Mesendoderm (in vitro differentiated cells): ENCODE measurements at places on chromosomes 6 and 20.

DNA sequence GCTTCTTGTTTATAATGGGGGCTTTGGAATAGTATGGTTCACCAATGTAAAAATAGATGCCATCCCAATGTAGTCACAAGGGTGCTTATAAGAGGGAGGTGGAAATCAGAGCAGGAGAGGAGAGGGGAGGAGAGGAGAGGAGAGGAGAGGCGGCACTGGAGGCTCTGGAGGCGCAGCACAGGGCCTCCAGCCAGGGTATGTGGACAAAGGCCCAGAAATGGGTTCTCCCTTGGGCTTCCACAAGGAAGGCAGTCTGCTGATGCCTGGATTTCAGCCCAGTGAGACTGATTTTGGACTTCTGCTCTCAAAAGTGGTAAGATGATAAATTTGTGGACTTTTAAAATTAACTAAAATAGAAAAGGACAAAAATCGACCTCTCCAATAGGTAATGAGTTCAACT, 116.8 kb downstream of the RNASET2 start:
- DNase-seq, result no peak

DNA sequence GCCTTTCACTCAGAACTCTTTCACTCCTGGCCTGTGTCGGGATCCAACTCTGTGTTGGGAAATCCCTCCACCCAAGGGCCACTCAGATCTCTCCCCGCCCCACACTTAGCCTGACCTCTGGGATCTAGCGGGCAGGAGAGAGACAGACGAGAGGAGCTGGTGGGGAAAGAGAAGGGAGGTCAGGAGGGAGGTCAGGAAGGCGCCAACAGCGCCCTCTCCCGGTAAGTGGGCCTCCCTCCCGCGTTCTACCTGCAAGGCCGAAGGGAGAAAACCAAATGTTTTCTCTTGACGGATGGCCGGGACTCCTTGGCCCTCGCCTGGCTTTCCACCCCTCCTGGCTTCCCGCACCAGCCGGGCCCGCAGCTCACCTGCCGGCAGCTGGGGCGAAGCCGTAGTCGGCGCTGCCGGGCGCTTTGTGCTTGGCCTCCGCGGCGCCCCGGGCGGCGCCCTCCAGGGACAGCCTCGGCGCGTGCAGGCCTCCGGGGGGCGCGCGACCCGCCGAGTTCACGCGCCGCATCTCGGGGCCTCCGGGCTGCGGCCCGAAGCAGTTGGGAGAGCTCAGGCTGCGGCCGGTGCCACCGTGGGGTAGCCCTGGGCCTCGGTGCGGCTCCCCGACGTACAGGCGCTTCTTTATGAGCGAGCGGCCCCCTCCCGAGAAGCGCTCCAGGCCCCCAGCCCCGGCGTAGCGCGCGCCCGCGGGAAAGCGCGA, 38.2 kb downstream of the C6orf132 start:
- DNase-seq, result peak; percentile 88

DNA sequence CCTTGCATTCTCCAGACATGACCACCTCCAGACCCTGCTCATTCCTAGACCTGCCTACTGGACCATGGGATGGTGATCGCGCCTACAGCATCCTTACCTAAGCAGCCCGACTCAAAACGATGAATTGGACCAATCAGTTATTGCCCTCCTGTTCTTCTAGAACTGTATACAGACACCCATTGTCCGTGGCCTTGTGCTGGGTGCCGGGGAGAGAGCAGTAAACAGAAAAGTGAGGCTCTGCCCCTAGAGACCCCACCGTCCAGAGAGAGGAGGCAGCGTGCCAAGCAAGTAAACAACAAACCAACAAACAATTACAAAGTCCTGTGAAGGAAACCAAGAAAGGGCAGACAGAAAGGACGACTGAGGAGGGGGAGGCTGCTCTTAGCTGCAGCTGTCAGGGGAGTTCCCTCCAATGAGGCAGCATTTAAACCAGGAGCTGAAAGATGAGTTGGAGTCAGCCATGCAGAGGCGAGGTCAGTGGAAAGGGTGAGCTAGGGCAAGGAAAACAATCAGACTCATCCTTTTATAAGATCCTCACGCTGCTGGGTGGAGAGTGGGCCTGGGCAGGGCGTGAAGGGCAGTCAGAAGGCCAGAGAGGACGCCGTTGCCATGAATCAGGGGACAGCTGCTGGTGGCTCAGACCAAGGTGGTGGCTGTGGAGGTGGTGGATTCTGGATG, 37.6 kb upstream of the BLCAP start:
- no peak for DNase-seq

- no peak for DNase-seq
These were observed 1228.2 kb upstream of the CITED2 start for GRCh38 chr6:140602431-140603248.

DNA sequence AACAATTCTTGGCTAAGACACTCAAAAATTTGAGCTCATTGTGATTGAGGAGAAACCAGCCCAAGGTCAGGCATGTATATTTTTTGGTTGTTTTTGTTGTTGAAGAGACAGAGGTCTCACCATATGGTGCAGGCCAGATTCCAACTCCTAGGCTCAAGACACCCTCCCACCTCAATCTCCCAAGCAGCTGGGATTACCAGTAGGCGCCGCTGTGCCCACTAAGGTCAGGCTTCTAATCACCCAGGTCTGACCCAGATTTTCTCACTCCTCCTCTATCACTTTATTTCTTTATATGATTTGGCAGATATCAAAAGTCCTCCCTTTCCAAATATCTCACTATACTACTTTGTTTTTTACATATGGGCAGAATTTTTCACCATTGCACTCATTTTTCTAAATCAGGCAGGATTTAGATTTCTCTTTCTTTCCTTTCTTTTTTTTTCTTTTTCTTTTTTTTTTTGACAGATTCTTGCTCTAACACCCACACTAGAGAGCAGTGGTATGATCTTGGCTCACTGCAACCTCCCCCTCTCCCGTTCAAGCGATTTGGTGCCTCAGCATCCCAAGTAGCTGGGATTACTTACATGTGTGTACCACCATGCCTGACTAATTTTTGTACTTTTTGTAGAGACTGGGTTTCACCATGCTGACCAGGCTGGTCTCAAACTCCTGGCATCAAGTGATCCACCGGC, 1.7 kb upstream of the C6orf141 start:
- peak; percentile 50 for DNase-seq

DNA sequence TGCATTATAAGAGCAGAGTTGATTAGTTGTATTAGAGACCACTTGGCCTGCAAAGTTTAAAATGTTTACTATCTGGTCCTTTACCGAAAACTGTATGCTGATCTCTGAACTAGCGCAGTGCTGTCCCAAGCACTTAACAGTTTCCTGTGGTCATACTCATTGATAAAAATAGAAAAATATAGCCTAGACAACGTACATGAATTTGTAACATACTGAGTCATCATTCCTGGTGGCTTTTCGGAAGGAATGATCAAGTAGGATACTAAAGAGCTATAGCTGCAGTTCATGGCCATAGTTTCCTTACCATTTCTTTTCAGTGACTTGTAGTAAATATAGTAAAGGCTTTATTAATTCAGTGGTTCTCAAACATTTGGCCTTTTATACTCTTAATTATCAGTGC, 18.4 kb downstream of the TTK start:
- no peak for DNase-seq

DNA sequence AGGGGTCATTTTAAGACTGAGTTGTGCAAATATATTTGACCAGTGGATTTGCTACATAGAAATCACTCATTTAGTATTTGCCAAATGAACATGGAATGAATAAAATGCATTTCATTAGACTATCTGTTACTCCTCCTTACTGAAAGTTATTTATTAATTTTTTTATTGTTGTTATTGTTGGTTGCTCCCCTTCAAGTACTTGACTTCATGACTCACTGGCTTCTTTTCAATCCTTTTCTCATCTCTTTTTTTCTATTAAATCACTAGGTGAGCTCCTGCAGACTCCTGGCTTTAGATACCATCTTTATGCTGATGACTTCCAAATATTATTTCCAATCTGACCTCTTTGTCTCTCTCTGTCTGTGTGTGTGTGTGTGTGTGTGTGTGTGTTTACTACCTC, 192.2 kb upstream of the FAM83B start:
- DNase-seq, result no peak

DNA sequence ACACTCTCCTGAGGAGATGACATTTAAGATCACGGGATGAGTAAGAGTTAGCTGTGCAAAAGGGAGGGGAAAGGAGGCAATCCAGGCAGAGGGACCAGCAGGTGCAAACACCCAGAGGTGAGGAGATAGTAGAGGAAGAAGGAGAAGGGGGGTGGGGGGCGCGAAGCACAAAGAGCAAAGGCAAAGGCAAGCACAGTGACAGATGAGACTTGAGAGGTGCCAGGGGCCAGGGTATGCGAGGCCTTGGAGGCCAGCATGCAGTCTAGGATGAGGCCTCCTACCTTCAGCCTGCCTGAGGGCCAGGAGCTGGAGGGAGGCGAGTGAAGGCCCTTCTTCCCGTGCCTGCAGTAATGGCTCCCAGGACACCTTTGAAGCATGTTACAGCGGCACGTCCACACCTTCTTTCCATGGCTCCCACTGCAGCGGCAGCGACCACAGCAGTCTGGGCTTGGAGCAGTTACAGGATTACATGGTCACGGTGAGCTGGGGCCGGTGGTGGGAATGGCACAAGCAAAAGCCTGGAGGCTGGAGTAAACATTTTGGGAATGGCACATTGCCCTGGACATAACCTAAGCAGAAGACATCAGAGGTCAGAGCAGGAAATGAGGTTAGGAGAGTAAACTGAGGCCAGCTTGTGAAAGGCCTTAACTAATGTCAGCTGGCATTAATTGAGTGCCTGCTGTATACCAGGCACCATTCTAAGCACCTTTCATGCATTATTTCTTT, 18.6 kb downstream of the CCM2L start:
- DNase-seq, result no peak

DNA sequence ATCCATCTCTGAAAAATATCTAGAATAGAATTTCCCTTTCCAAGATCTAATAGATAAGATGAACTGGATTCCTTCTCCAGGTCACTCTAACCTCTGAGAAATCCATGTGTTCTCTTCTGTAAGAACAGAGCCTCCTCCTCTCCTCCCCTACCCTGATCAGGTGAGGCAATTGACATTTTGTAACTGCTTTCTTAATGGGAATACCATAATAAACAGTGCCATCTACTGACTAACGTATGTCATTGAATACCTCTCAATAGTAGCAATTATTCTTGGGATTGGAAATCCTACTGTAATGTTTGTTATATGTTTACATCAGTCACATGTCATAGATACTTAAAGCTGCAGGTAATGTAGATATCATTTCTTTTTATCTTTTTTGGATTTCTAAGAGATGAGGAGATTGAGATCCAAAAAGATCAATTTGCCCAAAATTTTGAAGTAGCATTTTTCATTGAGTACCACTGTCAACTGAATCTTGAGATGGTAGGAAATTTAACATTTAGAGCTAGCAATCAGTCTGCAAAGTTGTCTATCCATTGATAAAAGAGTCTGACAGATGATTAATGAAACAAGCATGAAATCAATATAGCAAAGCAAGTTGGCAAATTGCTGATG, 365.8 kb upstream of the HSF2 start:
- DNase-seq, result peak; percentile 93

GRCh38 chr20:53399592-53400335, 193.9 kb downstream of the ZNF217 start:
- no peak for DNase-seq

GRCh38 chr20:47181056-47181862, 175.2 kb downstream of the ZMYND8 start:
- peak; percentile 91 for DNase-seq

- DNase-seq, result peak; percentile 47
These were observed 164.2 kb upstream of the SUPT3H start for GRCh38 chr6:45541934-45542333.

- DNase-seq, result no peak
These were observed 495.1 kb upstream of the ARID1B start for GRCh38 chr6:156282087-156282486.

DNA sequence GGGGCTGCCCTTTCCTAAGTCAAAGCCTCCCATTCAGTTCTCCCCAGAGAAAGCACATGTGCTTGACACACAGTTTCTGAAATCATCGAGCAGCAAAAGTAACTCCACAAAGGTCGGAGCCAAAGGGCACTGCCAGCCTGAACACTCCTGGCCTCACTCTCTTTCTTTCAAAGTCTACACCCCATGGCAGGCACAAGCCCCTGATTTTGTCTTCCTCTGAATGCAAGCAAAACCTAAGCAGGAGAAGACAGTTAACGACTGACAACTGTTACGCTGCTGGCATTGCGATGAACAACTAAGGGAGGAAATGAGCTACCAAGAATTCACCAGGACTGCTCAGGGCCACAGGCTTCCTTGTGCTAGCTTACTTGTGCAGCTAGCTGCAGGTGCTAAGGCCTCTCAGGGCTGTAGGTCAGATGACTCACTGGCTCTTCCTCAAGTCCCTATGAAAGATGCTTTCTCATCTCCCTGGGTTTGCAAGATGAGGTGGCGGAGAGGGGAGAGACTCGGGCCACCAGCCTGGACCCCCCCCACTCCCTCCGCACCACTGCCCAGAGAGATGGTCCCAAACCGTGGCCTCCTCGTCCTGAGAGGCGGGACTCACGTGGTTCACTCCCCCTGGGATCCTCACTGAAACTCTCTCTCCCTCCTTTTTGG, 208.2 kb downstream of the DLL1 start:
- DNase-seq, result no peak

DNA sequence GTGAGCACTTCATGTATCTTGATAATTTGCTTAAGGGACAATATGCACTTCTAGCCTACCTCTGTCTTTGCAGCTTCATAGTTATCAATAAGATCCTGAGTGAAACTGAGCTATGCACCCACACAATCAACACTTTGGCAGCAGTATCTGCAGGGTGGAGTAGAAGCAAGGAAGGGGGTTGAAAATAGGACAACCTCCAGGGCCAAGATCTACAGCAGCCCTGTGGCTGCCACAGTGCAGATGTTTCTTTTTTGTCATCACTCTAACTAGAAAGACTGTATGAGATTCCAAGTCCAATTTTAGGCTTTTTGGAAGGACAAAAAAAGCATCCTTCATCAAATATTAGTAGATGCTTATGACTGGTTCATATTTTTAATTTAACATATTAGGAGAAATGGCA, 336.1 kb upstream of the CITED2 start:
- no peak for DNase-seq

GRCh38 chr6:63904650-63905248, 269.1 kb downstream of the PHF3 start:
- no peak for DNase-seq

DNA sequence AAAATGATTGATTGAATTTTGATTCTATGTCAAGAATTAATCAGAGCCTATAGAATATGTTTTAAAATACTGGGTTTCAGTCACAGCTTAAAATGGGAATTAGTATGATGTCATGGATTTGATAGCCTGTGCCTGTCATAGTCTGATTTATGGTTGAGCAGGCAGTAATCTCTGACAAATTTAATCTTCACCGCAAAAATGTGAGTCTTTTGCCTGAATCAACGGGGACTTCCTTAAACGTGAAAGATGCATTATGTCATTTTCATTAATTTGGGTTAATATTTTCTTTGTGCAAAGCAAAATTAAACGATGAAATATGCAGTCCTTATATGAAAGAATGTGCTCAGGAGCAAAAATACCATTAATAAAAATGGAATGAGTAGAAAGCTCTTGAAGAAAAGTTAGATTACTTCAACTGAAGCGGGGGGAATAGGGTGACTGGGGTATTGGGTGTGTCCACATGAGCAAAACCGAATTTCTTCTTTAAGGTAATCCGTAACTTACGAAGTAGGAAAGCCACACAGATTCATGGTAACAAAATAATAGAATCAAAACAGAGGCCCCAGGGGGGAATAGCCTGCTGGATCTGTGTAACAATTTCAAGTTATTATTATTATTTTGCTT, 339.6 kb upstream of the NOX3 start:
- no peak for DNase-seq

- no peak for DNase-seq
These were observed 19.3 kb upstream of the NEDD9 start for GRCh38 chr6:11251553-11252360.

GRCh38 chr6:111672761-111673450, 67.2 kb upstream of the TRAF3IP2 start:
- DNase-seq, result no peak

- DNase-seq, result no peak
These were observed 12.7 kb upstream of the ARFGEF2 start for GRCh38 chr20:48908656-48909319.
